A549 treated with dexamethasone at 1 μM for 4 hours (cell line): ENCODE measurements at places on chromosomes 3 and 15. TPM values are rescaled to one million over a fixed set of nuclear protein-coding genes. Genes with fewer than 3 reads are reported as not detected.

The PRRT3 gene
- 1.2 to 1.9 TPM (median 1.7 TPM) in 5 replicates for total RNA-seq

The SNTN gene
- not detected in 5 replicates for total RNA-seq

The SLC28A1 gene
- 0.04 TPM in 1 of 5 replicates, not detected in the others for total RNA-seq

The UCN2 gene
- 4.9 to 8.5 TPM (median 6.9 TPM) in 5 replicates for total RNA-seq

The ITIH4 gene
- 0.25 to 1.0 TPM (median 0.63 TPM) in 5 replicates for total RNA-seq
